ENCODE measurements at places on chromosomes 2 and 18.

DNA sequence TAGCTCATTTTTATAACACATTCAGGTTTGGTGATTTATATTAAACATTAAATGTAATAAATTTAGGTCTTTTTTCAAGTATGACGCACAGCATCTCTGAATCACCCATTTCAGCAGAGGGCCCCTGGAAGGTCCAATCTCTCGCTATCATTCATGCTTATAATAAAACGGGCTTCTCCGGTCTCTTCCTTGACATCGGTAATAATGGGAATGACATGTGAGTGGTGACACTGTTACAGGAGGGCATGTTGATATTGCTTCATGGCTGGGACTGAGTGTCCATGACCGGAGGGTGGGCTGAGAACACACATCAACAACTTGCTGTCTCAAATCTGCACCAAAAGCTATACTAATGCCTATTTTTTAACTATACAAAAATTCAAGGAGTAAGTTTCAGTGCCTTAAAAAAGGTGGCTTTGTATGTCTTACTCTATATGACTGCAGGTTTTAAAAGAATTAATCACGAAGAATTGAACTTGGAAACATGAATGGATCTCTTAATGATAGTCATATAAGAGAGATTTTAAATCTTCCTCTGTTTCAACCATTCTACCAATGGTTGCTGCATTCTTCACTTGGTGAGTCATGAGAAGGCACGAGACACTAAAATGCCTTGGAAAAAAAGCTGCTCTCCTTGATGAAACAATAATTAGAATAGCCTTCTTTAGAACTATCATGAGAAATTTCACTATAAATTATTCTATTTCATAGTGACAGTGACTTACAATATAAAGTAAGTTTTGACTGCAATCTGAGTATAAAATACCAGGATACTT is 101.9 kb upstream of the NRP2 start:
- DNase-seq, result no peak

GRCh38 chr2:154710685-154711084 is 12.2 kb downstream of the KCNJ3 start:
- no peak for DNase-seq

- DNase-seq, result no peak
Observed at GRCh38 chr18:35139517-35139916, 98.3 kb downstream of the MAPRE2 start.

GRCh38 chr18:58310517-58310916 is 266.5 kb downstream of the NEDD4L start:
- peak; percentile 38 for DNase-seq

GRCh38 chr2:157246765-157247407 is 10.6 kb upstream of the GALNT5 start:
- no peak for DNase-seq

GRCh38 chr2:207770602-207771404 is 1.1 kb upstream of the FZD5 start:
- DNase-seq, result no peak

GRCh38 chr2:49335546-49335945 is 181.2 kb upstream of the FSHR start:
- no peak for DNase-seq

DNA sequence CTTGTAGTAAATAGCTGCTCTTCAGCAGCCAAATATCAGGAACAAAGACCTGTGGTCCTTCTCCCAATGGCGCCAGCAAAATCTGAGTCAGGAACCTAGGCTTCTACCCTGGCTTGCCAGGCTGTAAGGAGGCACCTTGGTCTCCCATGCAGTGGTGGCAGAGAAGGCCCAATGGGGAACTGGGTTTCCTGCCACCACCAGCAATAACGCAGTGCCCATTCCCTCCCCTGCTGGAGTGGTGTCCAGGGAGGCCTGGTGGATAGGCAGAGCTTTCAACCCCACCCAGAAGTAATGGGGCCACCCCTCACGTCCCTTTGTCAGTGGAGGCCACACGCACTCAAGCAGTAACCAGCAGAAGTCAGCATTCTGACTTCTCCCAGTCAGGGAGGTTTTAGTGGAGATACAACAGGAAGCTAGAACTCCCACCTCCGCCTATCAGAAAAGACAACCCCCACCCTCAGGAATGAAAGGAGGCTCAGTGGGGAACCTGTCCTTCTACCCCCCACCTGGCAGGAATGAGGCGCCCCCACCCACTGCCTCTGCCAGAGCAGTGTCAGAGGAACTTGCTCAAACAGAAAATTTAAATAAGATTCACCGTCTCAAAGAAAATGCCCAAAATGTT is 132.4 kb downstream of the COPS8 start:
- no peak for DNase-seq

DNA sequence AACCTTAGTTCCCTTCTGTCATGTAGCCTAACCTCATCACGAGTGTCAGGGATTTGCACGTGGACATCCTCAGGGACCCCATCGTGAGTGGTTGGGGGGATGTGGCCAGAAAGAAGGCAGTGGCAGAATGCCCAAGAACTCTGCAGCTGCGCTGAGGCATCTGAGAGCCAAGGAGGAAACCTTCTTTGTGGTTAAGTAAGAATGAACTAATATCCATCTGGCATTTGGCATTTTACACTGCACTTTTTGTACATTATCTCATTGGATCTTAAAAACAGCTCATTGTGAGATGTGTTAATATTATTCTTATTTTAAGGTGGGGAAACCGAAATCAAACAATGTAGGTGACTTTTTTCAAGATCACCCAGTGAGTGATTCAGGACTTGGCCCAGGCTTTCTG is 32.6 kb upstream of the APCDD1 start:
- no peak for DNase-seq

GRCh38 chr18:48592540-48593171 is 53.8 kb downstream of the CTIF start:
- DNase-seq, result no peak

GRCh38 chr2:205678541-205679142 is 3.7 kb upstream of the NRP2 start:
- DNase-seq, result no peak

DNA sequence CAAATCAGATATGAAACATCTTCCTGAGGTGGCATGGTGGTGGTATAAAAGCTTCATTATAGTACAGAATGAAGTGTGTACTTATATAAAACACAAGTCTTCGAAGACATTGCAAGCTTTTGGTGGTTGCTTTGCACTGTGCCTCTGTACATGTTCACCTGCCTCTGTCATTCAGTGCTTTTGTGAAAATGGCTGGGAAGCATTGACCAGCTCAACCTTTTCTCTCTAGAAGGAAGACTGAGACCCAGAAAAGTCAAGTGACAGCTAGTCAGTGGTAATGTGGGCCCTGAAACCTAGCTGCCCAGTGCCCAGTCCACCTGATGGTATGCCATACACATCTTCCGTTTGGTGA is 12.1 kb downstream of the ITGA6 start:
- no peak for DNase-seq

GRCh38 chr2:3142210-3142609 is 235.4 kb downstream of the EIPR1 start:
- DNase-seq, result no peak

DNA sequence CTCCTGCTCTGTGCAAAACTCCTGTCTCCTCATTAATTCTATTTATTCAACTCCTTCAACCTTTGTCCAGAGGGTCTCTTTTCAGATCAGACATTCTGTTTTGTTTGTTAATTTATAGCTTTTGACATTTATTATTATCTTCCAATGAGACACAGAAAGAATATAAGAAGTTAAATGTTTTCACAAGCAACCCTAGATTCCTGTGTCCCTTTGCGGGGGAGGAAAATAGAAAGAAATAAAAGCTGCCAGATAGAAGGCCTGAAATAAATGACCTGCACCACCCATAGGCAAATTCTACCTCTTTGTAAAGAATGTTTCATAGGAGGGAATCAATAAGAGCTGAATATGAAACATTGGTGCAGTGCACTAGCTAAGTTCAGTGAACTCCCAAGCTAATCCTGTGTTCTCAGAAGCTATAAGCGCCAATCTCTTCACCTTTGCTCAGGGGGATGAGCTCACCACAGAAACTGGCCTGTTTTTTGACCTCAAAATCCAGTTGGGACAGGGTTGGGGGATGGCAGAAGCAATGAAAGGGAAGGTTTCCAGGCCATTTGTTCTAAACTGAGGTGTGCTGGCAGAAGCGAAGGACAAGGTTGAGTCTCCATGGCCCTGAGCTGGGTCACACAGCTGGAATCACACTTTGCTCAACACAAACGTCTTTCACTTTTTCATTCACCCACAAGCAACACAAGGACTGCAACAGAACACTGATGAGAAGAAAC is 258.6 kb downstream of the NRXN1 start:
- DNase-seq, result no peak

DNA sequence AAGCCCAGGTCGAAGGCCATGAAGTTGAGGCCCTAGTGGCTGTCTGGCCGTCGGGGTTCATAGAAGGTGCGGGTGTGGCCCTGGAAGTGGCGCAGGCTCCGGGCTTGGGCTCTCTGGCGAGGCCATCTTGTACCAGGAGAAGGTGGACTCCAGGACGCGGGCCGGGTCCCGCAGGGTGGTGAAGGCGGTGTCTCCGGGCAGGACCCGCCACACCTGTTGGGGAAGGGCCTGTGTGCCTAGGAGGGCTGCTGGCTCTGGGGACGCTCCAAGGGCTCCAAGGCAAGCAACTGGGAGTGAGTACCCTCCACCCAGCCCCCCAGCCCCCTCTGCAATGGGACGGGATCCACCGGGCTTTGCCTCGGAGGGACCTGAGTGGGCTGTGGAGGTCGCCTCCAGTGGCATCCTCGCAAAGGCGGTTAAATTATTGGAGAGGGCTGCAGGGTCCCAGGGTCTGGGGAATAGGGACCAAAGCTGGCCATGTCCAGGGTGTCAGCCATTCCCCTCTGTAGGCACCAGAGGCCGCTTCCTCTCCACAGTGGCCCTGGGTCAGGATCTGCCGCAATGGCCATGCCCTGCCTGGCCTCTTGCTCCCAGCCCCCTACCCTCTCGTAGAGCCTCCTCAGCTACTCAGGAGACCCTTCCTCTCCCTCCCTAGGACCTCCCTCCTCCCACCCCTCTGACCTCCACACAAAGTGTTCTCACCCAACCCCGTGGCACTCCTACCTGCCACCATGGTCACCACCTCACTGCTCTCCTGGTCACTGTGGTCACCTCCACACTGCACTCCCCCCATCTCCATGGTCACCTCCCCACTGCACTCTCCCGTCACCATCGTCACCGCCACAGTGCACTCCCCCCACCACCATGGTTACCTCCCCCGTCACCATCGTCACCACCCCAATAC is 10.3 kb downstream of the AQP12A start:
- DNase-seq, result no peak

GRCh38 chr18:54611816-54612215 is 20.8 kb downstream of the DYNAP start:
- no peak for DNase-seq

GRCh38 chr2:172922306-172922705 is 153.3 kb upstream of the MAP3K20 start:
- no peak for DNase-seq

- DNase-seq, result no peak
Observed at GRCh38 chr2:169507698-169508097, 1.8 kb upstream of the KLHL41 start.

- no peak for DNase-seq
Observed at GRCh38 chr2:120526997-120527945, 181.3 kb downstream of the INHBB start.

DNA sequence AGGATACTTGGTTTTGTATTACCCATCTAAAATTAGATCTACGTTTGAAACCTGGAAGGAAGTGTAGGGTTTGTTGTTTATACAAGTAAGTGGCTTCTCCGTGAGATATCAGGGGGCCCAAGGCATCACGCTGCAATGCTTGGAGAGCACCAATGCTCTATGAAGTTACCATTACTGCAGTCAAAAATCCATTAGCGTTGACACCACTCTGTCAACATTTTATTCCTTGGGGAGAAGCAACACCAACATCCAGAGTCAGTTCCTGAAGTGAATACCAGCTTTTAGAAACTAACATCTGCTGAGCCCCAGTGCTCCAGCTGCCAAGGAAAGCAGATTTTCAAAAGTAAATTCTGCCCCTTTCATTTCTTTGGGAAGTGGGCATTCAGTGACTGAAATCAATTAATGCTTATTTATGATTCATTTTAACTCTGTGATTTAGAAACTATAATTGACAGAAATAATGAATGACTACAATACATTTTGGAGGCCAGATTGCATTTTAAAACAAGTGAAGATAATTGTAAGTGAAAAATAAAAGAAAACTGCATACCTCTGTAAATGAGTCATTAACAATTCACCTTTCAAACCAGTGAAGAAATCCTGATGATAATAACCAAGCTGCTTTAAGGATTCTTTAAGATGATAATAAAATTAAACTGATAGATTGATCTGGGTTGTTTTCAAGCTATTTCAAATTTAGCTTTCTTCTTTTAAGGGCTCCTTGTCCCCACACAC is 30.5 kb downstream of the LRP1B start:
- no peak for DNase-seq

- no peak for DNase-seq
Observed at GRCh38 chr2:9397201-9397600, 26.1 kb downstream of the ITGB1BP1 start.

GRCh38 chr2:26597197-26597596 is 44.0 kb downstream of the CIB4 start:
- no peak for DNase-seq

DNA sequence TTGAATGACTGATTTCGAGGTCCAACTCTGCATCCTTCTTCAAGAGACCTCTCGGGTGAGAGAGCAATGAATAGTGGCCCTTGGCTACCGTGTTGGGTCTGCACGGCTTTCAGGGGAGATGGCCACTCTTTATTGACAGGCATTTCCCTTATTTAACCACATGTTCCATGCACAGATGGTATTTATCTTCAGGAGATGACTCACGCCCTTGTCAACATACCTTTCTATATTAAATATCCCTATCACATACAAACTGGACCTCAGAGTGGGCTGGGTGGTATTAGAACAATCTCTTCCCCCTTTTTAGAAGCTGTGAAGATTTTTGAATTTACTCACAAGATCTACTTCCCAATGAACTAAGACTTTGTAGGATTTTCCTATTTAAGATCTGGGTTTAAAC is 109.6 kb upstream of the CDC42EP3 start:
- DNase-seq, result no peak

DNA sequence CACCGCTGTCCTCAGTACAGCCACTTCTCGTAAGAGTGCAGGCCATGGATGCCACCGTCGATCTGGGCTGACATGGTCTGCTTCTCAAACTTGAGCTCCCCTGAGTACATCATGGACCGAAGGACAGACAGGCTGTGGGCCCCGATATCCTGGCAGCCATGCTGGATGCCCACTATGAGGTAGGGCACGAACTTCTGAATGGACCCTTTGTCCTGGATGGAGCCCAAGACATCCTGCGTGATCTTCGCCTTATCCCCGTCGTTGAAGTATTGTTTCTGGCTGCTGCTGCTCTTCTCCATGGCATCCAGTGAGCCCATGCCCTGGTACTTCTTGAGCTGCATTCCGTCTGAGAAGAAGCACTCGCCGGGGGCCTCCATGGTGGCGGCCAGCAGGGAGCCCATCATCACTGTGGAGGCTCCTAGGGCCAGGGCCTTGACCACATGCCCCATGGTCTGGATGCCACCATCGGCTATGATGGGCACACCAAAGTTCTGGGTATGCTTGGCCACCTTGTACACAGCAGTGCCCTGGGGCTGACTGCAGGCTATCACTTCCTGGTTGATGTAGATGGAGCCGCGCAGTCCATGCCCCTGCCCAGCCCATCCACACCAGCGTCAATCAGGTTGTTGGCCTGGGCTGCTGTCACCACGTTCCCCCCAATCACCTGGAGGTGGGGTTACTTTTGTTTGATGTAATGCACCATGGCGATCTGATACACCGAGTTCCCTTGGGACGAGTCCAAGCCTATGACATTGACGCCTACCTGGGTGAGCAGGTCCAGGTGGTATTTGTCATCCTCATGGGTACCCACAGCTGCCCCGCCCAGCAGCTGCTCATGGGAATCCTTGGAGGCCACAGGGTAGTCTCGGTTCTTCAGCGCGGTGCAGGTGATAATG is 21.8 kb downstream of the CFLAR start:
- no peak for DNase-seq

GRCh38 chr2:172098650-172099471 is 3.8 kb downstream of the DLX2 start:
- DNase-seq, result no peak

Data from stimulated activated CD4-positive, alpha-beta T cell treated with anti-CD3 and anti-CD28 coated beads, Interleukin-1b, Interleukin-23, amount 100 ng/mL, for 48 hours (primary cell).